Activated CD8-positive, alpha-beta T cell treated with anti-CD3 and anti-CD28 coated beads for 36 hours (primary cell): ENCODE measurements at places on chromosomes 6 and 20. TPM values are rescaled to one million over a fixed set of nuclear protein-coding genes. Genes with fewer than 3 reads are reported as not detected.

DNA sequence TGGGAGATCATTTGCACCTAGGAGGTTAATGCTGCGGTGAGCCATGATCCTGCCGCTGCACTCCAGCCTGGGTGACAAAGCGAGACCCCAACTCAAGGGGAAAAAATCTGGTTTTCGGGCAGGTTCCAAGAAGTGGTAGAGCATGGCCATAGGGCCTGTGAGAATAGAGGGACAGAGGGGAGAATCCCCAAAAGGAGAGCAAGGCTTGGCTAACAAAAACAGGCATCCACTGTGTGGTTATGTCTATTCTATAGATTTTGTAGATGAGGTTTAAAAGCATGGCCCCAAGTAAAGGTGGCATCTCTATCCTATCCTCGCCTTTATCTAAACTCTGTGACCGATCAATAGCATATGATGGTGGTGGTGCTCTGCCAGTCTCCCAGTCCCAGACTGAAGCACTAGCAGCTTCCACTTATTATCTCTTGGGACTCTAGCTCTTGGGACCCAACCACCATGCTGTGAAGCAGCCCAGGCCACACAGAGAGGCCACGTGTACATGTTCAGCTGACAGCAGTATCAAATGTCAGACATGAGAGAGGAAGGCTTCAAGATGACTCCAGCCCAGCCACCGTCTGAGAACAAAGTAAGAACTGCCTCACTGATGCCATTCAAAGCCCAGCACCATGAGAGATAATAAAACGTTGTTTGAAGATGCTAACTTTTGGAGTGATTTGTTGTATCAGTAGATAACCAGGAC lies 27.7 kb downstream of the EIF2S2 start:
- no peak overlapping the region for H3K4me3 ChIP-seq
- H3K27ac ChIP-seq, result peak overlapping the region; percentile 40

- H3K27ac ChIP-seq, result no peak overlapping the region
- H3K27me3 ChIP-seq, result no peaks in the 10 kb centered on the region
- DNase-seq, result no peak
- peaks cover 52% of the 10 kb centered on the region for H3K36me3 ChIP-seq
Observed at GRCh38 chr6:105331927-105332326, 71.0 kb downstream of the PREP start.

DNA sequence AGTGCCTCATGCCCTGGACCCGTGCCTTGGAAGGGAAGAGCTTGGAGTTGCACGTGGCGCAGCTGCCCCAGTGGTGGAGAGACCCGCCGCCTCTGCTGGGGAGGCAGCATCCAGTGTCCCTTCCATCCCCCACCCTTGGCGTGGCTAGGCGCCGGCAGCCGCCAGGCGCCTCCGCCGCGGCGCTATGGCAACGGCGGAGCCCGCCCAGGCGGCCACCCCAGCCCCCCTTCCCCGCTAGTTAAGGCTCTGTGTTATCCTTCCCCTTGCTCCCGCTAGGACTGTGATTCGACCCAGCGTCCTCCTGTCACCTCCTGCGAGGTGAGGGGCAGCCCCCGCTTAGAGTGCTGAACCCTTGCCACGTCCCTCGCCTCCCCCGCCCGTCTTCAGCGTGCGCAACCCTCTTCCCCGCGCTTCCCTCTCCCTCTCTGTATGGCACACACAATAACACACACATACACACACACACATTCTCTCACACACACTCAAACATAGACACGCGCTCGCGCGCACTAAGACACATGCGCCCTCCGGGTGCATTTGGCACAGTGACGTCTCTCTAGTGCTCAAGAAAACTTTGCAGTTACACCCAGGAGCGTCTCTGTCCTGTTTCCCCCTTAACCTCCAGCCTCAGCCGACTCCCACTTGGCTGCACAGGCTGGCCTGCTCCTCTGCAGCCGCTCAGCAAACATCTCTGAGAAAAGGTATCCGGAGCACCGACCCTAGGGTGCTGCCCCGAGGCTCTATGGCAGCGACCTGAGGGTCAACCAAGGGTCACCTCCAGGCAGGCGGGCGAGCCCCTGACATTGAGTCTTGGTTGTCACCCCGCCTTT lies 8.5 kb downstream of the GRIK2 start:
- H3K36me3 ChIP-seq, result peaks cover 2% of the 10 kb centered on the region
- H3K27ac ChIP-seq, result no peak overlapping the region
- DNase-seq, result no peak
- no peak overlapping the region for H3K4me3 ChIP-seq

- peaks cover 2% of the 10 kb centered on the region for H3K27me3 ChIP-seq
- no peaks in the 10 kb centered on the region for H3K4me1 ChIP-seq
- H3K27ac ChIP-seq, result no peak overlapping the region
- H3K4me3 ChIP-seq, result no peak overlapping the region
Observed at GRCh38 chr20:17407550-17407949, 123.6 kb downstream of the BFSP1 start.

DNA sequence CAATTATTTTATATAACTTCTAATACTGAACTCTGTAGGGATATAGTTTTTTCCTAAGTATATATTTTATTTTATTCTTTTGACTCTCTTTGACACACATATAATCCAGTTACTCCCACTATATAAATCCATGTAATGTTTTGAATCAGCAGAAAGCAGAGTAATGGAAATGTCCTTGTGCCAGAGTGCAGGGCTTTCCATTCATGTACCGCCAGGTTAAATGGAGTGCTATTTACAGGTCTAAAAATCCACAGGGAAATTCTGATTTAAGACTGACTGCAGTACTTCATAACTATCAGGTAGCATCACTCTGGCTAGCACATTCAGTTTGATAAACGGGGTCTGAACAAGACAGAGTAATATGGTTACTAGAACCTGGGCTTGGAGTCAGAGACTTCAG lies 626.8 kb downstream of the COL12A1 start:
- no peaks in the 10 kb centered on the region for H3K4me1 ChIP-seq
- H3K4me3 ChIP-seq, result no peak overlapping the region
- DNase-seq, result no peak
- no peak overlapping the region for H3K27ac ChIP-seq
- H3K36me3 ChIP-seq, result no peaks in the 10 kb centered on the region

- H3K27ac ChIP-seq, result no peak overlapping the region
- H3K4me1 ChIP-seq, result no peaks in the 10 kb centered on the region
- no peaks in the 10 kb centered on the region for H3K27me3 ChIP-seq
- no peak for DNase-seq
Observed at GRCh38 chr6:21323577-21323976, 270.0 kb upstream of the SOX4 start.

DNA sequence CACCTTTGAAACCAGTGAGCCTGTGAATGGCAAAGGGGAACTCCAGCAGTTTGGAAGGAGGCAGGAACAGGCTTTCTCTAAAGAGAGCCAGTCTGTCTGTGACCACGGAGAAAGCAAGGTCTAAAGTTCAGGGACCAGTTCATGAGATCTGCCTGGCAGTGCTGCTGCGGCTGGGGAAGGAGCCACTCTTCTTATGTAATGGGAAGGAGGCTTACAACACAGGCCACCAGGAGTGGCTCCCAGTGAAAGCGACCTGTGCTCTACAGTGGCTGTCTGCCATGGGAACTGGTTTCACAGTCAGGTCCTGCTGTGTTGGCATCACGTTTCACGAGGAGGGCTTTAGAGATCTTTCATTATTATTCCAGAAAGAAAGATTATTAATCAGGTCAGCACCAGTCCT lies 291.9 kb upstream of the PRDM1 start:
- H3K27me3 ChIP-seq, result no peaks in the 10 kb centered on the region
- no peak for DNase-seq
- no peaks in the 10 kb centered on the region for H3K36me3 ChIP-seq

- H3K27ac ChIP-seq, result no peak overlapping the region
- H3K27me3 ChIP-seq, result peaks cover 14% of the 10 kb centered on the region
- H3K4me3 ChIP-seq, result no peak overlapping the region
- no peaks in the 10 kb centered on the region for H3K36me3 ChIP-seq
- H3K4me1 ChIP-seq, result no peaks in the 10 kb centered on the region
- no peak for DNase-seq
Observed at GRCh38 chr6:10441655-10442009, 26.8 kb upstream of the TFAP2A start.

The FLOT1 gene
- 135 TPM for total RNA-seq
